Right ventricle myocardium inferior (tissue), 1 donor: ENCODE measurements at places on chromosomes 11 and 22. TPM values are rescaled to one million over a fixed set of nuclear protein-coding genes. Genes with fewer than 3 reads are reported as not detected.
A peak's percentile ranks its signal among the peaks of the same experiment; 100 is the strongest.

GRCh38 chr11:104734998-104735397, 163.3 kb downstream of the CASP12 start:
- no peak for DNase-seq

DNA sequence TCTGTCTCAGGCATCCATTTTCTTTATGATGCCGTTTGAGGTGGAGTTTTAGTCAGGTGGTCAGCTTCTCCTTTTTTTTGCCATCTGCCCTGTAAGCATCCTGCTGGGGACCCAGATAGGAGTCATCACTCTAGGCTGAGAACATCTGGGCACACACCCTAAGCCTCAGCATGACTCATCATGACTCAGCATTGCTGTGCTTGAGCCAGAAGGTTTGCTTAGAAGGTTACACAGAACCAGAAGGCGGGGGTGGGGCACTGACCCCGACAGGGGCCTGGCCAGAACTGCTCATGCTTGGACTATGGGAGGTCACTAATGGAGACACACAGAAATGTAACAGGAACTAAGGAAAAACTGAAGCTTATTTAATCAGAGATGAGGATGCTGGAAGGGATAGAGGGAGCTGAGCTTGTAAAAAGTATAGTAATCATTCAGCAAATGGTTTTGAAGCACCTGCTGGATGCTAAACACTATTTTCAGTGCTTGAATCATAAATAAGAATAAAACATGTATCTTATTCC, 10.9 kb upstream of the HBE1 start:
- DNase-seq: no peak

- DNase-seq: no peak
These were observed 5.9 kb upstream of the SOX10 start for GRCh38 chr22:37990301-37990700.

- no peak for DNase-seq
These were observed 232.9 kb downstream of the ETS1 start for GRCh38 chr11:128354476-128354875.

GRCh38 chr11:19734171-19734570, 21.5 kb downstream of the NAV2 start:
- no peak for DNase-seq

GRCh38 chr11:45321669-45322068, 35.5 kb upstream of the SYT13 start:
- no peak for DNase-seq

- no peak for DNase-seq
These were observed 2.5 kb downstream of the ARHGAP32 start for GRCh38 chr11:129189646-129190045.

DNA sequence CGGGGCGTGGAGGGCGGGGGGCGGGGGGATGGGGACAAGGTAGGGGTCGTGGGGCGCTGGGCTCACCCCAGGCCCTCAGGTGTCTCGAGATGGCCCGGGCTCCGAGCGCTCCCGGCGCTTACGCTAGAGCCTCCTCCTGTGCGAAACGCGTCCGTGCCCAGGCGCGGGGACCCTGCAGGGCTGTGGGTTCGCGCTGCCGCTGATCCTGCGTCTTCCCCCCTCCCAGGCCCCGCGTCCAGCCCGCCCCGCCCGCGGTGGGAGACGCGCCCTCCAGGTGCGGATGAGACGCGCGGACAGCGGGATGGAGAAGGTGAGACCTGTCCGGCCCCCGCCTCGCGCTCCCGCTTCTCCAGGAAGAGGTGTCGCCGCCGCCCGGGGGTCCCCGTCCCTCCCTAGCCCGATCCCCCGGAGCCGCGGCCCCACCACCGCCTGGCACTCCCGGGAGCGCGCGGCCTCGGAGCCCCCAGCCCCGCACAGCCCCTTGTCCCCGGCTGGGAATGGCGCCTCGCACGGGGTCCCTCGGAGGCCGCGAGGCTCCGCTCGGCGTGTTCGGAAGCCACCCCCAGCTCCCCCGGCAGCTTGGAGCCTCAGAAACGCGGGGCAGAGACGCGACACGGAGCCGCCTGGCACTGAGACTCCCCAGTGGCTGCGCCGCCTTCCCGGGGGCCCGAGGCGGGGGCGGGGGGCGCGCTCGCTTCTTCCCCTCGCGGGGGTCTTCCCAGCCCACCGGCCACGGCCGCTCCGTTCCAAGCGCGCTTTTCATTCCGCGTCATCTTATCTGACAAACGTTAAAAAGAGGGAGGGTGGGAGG, 27.6 kb upstream of the TOLLIP start:
- DNase-seq: peak; percentile 88

DNA sequence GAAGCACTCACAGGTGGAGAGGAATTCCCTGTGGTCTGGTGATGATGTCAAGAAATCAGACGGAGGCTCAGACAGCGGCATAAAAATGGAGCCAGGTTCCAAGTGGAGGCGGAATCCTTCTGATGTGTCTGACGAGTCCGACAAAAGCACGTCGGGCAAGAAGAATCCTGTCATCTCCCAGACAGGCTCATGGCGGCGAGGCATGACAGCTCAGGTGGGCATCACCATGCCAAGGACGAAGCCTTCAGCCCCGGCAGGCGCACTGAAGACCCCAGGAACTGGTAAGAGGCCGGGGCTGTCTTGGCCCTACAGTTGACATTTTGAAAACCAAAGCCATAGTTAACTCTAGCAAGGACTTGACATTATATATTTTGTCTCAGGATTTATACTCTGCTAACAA, 116.3 kb downstream of the DBX1 start:
- peak; percentile 56 for DNase-seq

GRCh38 chr11:124402326-124402922, 3.6 kb upstream of the OR8B3 start:
- no peak for DNase-seq

DNA sequence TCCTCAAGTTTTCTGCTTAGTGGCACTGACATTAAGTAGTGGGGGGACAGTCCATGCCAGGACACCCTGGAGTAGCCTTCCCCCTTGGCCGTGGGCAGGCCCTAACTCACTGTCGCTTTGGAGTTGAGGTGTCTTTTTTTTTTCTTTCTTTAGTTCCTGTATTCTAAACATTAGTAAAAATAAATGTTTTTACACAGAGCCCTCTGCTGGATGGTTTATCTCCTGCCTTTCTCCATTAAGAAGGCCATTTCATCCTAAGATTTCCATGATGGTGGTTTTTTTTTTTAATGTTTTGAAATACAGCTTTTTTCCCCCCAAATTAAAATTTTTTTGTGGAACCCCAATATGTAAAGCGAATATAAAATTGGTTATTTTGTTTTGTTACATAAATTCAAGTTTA, 1.8 kb upstream of the TIGD3 start:
- DNase-seq: no peak

GRCh38 chr11:17755891-17756290, 21.3 kb downstream of the KCNC1 start:
- peak; percentile 1 for DNase-seq

- DNase-seq: no peak
These were observed 42.4 kb downstream of the PRR14L start for GRCh38 chr22:31707519-31707918.

- DNase-seq: no peak
These were observed 15.9 kb downstream of the MED15 start for GRCh38 chr22:20523086-20523983.

- DNase-seq: no peak
These were observed 125.5 kb upstream of the MTMR2 start for GRCh38 chr11:96049426-96049825.

DNA sequence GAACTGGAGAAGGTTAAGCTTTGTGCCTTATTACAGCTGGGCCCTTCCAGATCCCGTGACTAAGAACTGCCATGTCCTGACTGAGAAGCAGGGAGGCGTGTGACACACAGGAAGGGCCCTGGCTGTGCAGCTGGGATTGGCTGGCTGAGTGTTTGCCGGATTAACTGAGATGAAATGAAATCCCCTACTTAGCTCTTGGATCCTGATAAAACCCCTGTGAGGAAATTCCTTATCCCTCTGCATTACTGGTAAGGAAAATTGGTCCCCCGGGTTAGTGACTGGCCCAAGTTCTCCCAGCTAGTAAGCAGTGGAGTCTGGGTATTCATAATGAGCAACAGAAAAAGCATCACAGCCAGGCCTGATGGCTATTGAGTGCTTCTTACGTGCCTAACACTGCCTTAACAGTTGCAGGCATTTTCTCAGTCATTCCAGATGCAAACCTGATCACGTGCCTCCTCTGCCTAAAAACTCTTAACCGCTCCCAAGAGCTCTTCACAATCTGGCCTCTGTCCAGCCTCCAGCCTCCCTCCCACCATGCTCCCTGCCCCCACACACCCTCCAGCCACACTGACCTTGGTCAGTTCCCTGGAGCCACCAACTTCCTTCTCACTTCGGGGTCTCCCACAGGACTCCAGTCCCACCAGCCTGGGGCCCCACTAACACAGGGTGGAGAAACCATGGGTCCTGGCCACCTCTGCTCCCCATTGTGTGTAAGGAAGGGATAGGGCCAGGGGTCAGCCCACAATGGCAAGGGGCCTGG, 37.8 kb downstream of the ARRB1 start:
- peak; percentile 82 for DNase-seq

- DNase-seq: no peak
These were observed 7.3 kb downstream of the PACSIN2 start for GRCh38 chr22:43007519-43008102.

DNA sequence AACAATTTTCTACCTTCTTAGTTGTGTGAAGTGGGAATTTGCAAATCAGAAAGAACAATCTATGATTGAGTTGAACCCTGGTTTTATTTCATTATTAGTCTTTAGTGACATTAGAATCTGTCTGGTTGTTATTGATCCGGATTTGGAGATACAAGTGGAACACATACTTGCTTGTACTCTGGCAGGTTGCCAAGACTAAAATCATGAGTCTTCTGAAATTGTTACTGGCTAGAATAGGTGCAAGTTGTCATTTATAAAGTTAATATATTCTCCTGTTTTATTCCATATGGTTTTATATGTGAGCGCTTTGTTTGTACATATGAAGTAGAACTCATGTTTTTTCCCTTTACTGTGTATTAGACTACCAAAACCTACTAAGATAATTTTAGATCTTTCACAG, 23.0 kb downstream of the CCDC15 start:
- DNase-seq: no peak

GRCh38 chr11:118304568-118305248, at the start of gene CD3E:
CD3E (plus strand) TSS chr11:118304730; CDS start chr11:118304953, 223 bp downstream.
- no peak for DNase-seq

- no peak for DNase-seq
These were observed 732.7 kb downstream of the TBC1D22A start for GRCh38 chr22:47495110-47495509.

DNA sequence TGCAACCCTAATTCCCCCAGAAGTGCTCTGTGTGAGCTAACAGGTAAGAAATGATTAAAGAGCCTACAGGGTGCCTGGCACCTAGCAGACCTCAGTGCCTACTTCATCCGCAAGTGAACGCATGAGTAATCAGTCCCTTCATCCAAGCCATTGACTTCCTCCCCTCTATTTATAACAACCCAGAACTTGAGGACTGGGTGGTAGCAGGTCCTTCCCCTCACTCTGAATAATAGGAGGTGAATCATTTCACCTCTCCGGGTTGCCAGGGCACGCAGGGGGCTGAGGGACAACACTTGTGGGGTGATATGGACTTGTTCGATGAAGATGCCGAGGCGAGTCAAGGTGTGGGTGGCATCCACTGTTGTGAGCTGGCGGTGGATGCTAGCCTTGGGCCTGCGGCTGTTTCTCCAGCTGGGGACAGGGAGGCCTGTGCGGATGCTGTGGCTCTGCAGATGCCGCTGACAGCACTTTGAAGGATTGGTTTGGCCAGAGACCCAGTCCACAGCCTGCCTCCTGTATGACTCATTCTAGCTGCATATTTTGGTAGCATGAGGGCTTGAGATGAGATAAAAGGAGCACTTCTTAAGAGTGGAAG, 11.7 kb upstream of the SORL1-AS1 start:
- peak; percentile 72 for DNase-seq

Gene OOSP2
- total RNA-seq: not detected

Gene DGKZ
- total RNA-seq: 67.5 TPM

Gene APOL4
- 6.9 TPM for total RNA-seq

Gene TBX10
- total RNA-seq: 0.41 TPM

Gene RFPL3
- total RNA-seq: not detected

Gene HSPB2
- total RNA-seq: 43.7 TPM

Gene JHY
- 2.1 TPM for total RNA-seq
